ENCODE measurements at places on chromosomes 16 and 17.

DNA sequence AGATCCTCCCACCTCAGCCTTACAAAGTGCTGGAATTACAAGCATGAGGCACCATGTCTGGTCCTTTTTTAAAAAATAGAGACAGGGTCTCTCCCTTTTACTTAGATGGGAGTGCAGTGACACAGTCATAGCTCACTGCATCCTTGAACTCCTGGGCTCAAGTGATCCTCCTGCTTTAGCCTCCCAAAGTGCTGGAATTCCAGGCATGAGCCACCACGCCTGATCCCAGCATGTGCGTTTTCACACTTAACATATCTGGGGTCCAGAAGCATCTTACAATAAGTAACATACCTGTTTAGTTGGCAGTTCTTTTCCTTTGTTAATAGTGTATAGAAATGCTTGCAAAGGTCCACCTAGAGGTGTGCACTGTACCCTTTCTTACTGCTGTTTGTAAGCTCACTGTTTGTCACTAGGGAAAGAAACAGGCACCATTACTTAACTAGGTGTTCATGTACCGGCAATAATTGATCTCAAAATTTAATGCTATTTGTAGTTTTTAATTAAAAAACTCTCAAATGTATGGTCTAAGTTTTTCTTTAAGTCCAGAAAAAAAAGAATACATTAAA, 221.7 kb downstream of the RPTOR start:
- no peak for DNase-seq

GRCh38 chr17:1561420-1562175, 994 bp downstream of the PITPNA start:
- DNase-seq = peak; percentile 28

DNA sequence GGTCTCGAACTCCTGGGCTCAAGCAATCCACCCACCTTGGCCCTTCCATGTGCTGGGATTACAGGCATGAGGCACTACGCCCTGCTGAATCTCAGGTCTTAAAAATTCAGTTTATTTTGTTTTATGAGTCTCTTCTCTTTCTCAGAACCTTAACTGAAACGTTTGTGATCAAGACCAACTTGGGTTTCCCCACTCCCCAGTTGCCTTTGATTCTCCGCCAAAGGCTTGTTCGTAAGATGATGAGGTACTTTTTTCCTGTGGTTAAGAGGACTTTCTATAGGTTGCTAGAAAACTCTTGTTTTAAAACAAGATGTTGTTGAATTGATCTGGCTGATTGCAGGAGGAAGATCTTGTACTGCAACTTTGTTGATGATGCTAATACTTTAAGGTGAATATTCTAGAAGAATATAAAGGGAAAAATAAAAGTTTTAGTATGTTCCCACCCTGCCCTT, 11.7 kb downstream of the ABCC1 start:
- DNase-seq = peak; percentile 51

GRCh38 chr17:37708616-37709212, 36.1 kb downstream of the HNF1B start:
- DNase-seq = no peak

GRCh38 chr17:56623383-56623782, 29.9 kb downstream of the NOG start:
- no peak for DNase-seq

- DNase-seq = no peak
Observed at GRCh38 chr16:53803451-53803850, 99.5 kb downstream of the FTO start.

GRCh38 chr17:20263595-20263994, 203.7 kb downstream of the LGALS9B start:
- no peak for DNase-seq

- DNase-seq = no peak
Observed at GRCh38 chr17:14793237-14793636, 471.9 kb downstream of the PMP22 start.

- no peak for DNase-seq
Observed at GRCh38 chr17:82560252-82560642, 40.7 kb downstream of the FOXK2 start.

DNA sequence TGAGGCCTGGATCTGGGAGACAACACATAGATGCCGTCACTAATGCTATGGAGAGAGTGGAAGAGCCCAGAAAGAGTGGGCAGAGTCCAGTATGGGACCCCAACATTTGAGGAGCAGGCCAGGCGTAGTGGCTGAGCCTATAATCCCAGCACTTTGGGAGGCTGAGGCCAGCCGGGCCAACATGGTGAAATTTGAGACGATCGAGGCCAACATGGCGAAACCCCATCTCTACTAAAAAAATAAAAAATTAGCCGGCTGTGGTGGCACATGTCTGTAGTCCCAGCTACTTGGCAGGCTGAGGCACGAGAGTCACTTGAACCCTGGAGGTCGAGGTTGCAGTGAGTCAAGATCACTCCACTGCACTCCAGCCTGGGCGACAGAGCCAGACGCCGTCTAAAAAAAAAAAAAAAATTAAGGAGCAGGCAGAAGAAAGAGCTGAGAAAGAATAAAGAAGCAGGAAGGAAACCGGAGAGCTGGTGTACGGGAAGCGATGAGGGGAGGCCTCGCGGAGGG, 6.0 kb upstream of the DNAI2 start:
- DNase-seq = no peak

All from activated T-helper 9 cell treated with anti-CD3 and anti-CD28 coated beads, Interleukin-2, amount 50 U/mL, for 16 hours (primary cell).